ENCODE measurements at places on chromosomes 2 and 18.

GRCh38 chr18:36160959-36161371, 26.3 kb upstream of the MOCOS start:
- no peak for DNase-seq

GRCh38 chr2:43131051-43131889, 95.1 kb downstream of the ZFP36L2 start:
- peak; percentile 78 for DNase-seq

GRCh38 chr2:159897081-159897480, 99.1 kb upstream of the CD302 start:
- no peak for DNase-seq

- DNase-seq = no peak
These were observed 1977.7 kb upstream of the LRRTM1 start for GRCh38 chr2:82282111-82282882.

DNA sequence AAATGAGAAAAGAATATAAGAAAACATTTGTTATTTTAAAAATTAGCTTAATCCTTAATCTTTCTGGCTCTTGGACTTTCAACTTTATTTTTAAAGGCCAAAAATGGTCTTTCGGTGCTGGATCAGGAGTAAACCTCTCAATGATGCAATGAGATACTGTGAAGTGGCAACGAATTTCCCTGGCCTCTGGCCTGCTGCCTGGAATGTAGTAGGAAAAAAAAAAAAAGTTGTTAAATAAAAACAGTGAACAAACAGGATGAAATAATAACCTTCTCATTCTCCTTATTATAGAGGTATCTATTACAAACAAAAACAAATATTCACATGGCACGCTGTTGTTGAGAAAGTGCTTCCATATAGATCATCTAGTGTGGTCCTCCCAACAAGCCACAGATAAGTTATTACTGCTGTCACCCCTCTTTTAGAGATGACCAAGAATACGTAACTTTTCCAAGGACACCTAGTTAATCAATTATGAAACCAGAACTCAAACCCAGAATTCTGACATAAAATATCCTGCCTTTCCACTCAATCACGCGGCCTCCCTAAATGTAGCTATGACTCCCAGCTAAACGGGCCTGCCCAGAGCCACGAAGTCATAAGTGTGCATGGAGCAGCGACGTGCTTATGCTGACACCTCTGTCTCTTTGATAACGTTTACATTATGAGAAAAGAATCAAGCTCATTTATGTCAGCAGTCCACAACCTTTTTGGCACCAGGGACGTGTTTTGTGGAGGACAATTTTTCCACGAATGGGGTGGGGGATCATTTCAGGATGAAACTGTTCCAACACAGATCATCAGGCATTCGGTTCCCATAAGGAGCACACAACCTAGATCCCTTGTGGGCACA, 170.9 kb downstream of the BCL2 start:
- peak; percentile 85 for DNase-seq
